ENCODE measurements at places on chromosomes 12 and 14.
A peak's percentile ranks its signal among the peaks of the same experiment; 100 is the strongest.

GRCh38 chr12:25623816-25624215 is 70.7 kb upstream of the LMNTD1 start:
- no peak for DNase-seq

- DNase-seq: no peak
These were observed 125.8 kb downstream of the NCOR2 start for GRCh38 chr12:124441443-124442194.

GRCh38 chr14:57038689-57039088 is 228.4 kb upstream of the OTX2 start:
- DNase-seq: no peak

GRCh38 chr12:65741656-65742017 is 82.6 kb upstream of the HMGA2 start:
- DNase-seq: peak; percentile 46

DNA sequence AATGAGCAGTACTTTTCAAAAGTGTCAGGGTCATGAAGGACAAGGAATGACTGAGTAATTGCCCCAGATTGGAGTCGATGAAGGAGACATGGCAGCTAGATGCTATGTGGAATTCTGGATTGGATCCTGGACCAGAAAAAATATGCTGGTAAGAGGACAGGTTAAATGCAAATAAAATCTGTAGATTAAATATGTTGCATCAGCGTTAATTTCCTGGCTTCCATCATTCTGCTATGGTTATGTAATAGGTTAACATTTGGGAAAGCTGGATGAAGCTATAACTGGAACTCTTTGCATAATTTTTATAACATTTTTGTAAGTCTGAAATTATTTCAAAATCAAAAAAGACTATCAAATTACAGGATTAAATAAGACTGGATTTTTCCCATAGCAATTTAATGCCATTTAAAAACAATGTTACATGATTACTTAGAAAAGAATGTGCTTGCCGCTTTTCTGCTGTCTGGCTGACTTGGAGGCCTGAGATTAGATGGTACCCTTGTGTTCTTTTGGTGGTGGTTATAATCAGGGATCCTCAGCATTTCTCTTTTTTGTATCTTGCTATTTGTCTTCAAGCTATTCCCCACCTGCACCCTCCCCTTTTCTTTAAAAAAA is 65.1 kb downstream of the FBXW8 start:
- DNase-seq: no peak

- DNase-seq: no peak
These were observed 161.3 kb upstream of the LMNTD1 start for GRCh38 chr12:25714198-25714984.

GRCh38 chr14:88934351-88934806 is 109.9 kb downstream of the TTC8 start:
- DNase-seq: no peak

GRCh38 chr14:100574642-100575031 is 12.6 kb downstream of the BEGAIN start:
- no peak for DNase-seq

DNA sequence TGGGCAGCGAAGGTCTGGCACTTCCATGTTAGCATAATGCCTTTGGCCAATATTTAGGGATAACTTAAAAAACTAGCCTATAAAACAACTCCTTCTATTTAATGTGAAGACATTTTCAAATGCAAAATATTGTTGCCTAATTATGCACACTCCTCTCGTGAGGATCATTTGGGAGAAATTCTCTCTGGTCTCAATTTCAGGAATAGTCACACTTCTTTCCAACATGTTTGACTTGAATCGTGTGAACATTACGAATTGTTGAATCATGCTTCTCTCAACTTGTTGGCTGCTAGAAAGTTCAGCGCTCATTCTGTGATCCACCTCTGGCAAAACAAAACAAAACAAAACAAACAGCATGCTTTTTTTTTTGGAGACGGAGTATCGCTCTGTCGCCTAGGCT is 313.2 kb downstream of the SEC23A start:
- DNase-seq: no peak

DNA sequence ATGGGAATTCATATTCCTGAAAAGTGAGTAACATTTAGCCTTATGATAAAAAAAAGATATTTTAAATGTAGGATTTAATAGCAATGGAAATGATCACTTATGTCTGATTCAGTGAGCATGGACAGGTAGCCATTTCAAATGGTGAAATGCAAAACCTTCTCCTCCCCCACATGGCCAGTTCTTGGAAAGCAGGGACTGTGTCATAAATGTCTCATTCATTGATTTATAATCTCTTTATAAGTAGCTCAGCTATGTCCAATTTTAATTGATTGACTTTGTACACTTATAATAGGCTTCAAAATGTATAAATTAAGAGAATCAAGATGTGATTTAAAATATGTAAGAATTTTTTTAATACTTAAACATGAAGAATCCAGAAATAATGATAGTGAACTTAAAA is 24.6 kb upstream of the SCFD1 start:
- DNase-seq: no peak

DNA sequence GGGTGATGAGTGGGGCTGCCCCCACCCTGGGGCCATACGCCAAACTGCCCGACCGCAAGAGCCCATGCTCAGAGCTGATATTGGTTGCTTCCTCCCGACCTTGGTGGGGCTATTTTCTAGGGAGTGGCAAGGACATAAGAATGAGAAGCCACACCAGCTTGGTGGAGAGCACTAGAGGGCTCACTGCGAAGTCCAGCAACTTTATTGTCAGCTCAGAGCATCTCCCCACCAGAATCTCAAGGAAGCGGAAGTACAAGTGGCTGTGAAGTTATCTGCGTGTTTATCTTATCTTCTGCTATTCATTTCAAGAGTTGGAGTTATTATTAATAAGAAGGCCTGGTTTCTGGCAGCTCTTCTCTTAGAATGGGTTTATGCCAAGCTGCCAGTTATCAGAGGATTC is 4.9 kb upstream of the PLXNC1 start:
- DNase-seq: no peak

DNA sequence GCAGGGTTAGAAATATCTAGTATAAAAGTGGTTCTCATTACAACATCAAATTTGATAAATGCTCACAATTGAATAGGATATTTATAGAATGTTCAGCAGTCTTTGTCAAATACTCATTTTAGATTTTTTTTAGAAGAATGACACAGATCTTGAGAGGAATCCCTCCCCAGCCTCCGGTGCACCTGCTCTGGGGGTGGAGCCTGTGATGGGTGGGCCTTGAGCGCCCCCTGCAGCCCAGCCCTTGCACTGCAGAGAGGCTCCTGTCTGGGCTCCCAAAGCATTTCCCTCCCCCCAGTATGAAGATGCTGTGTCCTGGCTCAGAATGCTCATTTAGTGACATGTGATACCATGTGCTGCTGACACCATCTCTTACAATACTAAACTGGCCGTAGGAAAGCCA is 792.3 kb downstream of the TMEM121 start:
- peak; percentile 79 for DNase-seq

DNA sequence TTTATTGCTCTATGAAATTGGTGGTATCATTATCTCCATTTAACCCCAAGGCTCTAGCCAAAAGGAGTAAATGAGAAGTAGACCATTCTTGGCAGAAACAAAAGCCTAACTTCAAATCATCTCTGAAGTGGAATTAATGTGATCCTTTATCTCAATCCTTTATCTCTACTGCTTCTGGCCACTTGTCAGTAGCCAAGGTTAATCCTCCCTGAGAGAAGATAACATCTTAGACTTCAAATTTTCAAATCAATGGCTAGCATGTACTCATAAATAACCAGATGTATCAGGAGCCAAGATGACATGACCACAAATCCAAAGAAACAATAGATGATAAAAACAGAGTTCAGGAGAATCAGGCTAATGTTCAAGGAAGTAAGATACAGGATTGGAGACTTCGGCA is 123.1 kb upstream of the RASSF8 start:
- DNase-seq: no peak

DNA sequence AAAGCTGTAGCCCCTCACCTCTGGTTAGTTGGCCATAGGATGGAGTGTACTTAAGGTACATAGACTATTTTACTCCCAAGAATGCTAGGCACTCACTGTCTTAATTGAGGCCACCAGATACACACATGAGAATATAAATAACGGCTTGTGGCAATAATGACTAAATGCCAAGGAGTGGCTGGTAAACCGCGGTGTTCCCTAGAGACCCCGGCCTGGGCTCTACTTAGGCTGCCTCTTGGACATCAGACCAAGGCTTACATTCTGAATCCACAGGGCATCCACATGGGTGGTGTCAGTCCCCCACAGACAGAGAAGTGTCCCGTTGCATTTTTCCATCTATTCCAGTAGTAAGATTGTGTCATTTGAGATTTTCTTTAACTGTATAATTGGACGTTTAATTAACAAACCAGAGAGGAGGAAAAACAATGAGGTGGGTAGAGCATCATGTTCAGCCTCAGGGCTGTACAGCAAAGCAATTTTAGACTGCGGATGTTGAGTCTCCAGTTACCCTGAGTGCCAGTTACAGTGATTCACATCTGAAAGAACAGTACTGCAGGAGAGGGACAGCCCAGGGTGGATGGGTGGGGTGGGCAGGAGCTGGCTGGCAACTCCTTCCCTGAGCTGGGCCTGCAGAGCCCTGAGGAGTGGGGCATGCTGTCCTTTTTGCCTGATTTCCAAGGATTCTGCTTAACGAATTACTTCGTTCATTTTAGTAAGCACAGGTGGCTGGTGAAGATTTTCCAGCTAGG is 20.5 kb downstream of the CKB start:
- DNase-seq: no peak

DNA sequence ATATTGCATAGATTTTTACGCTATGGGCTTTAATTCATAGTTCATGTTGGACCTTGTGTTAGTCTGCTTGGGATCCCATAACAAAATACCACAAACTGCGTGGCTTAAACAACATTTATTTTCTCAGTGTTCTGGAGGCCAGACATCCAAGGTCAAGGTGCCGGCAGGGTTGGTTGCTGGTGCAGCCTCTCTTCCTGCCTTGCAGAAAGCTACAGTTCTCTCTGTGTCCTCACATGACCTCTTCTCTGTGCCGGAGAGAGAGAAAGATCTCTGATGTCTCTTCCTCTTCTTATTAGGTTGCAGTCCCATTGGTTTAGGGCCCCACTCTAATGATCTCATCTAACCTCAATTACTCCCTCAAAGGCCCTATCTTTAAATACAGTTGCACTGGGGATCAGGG is 170.5 kb downstream of the IPO8 start:
- DNase-seq: no peak

GRCh38 chr12:82438356-82438755 is 80.0 kb downstream of the METTL25 start:
- no peak for DNase-seq

DNA sequence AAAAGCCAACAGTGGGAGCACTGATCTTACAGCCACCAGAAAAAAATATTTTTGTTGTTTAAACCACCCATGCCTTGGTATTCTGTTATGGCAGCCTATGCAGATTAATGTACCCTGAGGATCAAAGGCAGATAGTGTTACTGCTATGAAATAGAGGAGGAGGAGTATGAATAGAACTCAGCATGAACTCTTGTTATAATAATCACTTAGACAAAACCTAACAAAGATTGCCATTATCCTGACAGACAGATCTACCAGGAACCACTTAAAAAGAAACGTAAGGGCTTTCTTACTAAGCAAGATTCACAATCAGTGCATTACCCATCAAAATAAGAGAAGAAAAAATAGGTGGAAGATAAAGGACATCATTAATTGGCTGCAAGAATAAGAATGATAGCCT is 558.3 kb downstream of the GALC start:
- no peak for DNase-seq

GRCh38 chr14:91008759-91009409 is 51.6 kb downstream of the RPS6KA5 start:
- no peak for DNase-seq

GRCh38 chr14:97846156-97846555 is 1049.0 kb downstream of the VRK1 start:
- DNase-seq: no peak

DNA sequence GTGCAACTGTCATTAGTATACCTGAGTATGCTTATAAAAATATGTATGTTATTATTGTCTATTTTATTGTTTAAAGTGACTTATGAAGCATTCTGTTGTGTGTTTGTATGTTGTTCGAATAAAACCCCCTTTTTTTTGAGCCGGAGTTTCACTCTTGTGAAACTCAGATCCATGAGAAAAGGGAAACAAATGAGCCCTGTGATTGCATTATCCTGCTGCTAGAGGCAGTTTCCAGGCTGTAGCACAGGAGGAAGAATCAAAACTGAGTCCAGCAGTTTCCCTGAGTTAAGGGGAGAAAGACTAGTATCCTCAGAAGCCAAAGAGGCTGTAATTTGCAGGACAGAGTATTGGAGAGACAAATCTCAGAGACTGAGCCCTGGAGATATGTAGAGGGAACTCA is 12.5 kb downstream of the SGPP1 start:
- DNase-seq: no peak

DNA sequence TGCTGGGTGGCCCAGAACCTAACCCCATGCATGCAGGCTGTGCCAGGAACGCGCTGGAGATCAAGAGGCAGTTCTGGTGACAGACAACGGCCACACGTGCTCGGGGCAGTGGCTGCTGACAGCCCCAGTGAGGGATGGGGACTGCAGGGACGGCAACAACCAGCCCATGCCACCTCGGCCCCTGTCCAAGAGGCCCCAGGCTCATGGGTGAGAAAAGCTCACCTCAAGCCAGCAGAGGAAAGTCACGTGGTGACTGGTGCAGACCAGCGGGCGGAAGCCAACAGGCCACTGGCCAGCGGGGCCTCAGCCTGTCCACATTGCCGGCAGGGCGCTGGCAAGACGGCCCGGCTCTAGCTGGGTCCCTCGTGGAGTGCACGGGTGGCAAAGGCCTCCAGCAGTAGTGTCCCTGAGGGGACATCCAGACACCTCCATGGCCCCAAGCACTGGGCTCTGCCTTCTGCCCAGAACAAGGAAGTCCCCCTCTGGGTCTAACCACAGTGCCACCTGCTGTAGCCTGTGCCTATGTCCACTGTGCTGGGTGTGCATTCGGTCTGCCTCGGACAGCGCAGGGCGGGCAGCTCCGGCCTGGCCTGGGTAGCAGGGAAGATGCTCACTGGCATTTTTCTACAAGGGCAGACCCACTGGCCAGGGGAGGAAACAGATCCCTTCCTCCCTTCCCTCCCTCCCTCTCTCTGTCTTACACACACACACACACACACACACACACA is 134.1 kb downstream of the NCOR2 start:
- no peak for DNase-seq

- DNase-seq: no peak
These were observed 122.5 kb downstream of the DAD1 start for GRCh38 chr14:22466491-22466890.

- no peak for DNase-seq
These were observed 139.9 kb upstream of the C14orf180 start for GRCh38 chr14:104439625-104440024.

- DNase-seq: no peak
These were observed 87.7 kb upstream of the CCDC196 start for GRCh38 chr14:66398437-66398836.

GRCh38 chr14:30885840-30886740 is 11.7 kb downstream of the COCH start:
- DNase-seq: no peak

GRCh38 chr12:100795174-100795799 is 711 bp downstream of the ANO4 start:
- no peak for DNase-seq

DNA sequence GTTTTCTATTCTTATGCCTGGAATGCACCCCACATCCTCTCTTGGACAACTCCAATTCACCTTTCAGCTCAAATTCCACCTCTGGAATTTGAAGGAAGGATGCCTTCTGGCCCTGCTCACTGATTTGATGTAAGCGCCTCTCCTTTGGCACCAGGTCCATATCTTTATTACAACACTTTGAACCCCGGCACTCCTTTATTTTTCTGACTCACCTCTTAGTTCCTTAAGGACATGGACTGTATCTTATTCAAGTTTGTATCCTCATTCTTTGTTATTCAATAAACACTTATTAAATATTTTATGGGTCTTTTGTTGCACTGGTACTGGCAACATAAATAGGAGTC is 3.1 kb downstream of the GALC start:
- no peak for DNase-seq
